ENCODE measurements at places on chromosomes 12 and 14.
A peak's percentile ranks its signal among the peaks of the same experiment; 100 is the strongest.

DNA sequence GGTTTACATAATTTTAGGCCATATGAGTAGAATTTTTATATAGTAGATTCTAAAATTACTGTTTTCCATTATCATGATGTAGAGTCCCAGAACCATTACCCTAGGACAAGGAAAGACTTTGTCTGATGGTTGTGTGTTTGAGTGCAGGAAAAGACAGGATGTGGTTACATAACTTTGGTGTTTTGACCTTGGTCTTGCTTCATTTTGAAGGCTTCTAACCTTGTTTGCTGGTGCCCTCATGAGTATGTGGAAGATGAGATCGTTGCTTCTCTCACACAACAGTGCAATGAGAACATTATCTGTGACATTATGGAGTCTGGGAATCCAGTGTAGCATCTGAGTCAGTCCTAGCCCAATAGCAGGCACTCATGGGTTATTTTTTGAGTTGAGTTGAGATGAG is 106.2 kb downstream of the IGF1 start:
- DNase-seq, result no peak

GRCh38 chr12:55738123-55739024 is 4.5 kb upstream of the GDF11 start:
- DNase-seq, result peak; percentile 70

DNA sequence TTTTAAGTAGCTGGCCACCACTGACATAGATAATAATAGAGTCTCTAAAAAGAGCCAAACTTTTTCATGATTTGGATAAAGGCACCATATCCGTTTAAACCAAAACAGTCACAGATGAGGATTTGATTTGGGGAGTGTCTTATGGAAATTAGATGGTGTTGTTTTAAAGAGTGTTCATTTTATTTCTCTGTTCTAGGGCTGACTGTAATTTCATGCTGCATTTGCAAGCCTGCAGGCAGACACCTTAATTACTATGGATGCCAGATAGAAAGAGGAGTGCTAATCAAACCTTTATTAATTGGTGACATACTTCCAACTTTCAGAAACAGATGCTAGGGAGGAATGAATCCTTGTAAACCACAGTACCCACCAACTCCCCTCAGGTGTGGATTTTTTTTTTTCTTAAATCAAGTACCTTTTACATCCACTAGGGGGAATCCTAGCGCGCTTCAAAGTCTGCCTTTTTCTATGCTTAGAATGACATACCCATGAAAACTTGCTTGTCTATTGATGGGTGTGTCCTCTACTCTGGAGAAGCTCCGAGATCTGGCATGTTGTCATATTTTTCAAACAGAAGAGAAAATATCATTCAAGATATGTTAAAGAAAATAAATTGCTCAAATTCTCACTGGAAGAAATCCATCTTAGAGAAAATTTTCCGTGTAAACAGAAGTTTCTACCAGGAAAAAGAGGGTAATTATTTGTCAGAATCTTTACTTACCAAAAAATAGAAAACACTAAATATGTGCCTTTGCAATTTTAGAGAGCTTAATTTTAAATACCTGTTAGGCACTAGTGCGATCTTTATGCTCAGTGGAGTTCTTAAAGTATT is 14.2 kb upstream of the PLXNC1 start:
- DNase-seq, result no peak

GRCh38 chr14:89773644-89774316 is 180.8 kb downstream of the EFCAB11 start:
- DNase-seq, result peak; percentile 3

DNA sequence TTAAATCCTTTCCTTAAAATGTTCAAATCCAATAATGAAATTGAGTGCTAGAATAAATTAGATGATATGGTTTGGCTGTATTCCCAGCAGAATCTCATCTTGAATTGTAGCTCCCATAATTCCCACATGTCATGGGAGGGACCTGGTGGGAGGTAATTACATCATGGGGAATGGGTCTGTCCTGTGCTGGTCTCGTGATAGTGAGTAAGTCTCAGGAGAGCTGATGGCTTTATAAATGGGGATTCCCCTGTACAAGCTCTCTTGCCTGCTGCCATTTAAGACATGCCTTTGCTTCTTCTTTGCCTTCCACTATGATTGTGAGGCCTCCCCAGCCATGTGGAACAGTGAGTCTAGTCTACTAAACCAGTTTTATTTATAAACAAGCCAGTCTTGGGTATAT is 508.5 kb downstream of the ETNK1 start:
- DNase-seq, result no peak

Data from stimulated activated naive CD4-positive, alpha-beta T cell (primary cell).